ENCODE measurements at places on chromosomes 12 and 14. TPM values are rescaled to one million over a fixed set of nuclear protein-coding genes. Genes with fewer than 3 reads are reported as not detected.

- no peak for DNase-seq
- no peaks in the 10 kb centered on the region for H3K4me1 ChIP-seq
- H3K27ac ChIP-seq = 0 out of 2 replicates have a peak overlapping the region, but pooled peaks have one; percentile 9
Observed at GRCh38 chr12:1083151-1083888, 92.3 kb downstream of the ERC1 start.

DNA sequence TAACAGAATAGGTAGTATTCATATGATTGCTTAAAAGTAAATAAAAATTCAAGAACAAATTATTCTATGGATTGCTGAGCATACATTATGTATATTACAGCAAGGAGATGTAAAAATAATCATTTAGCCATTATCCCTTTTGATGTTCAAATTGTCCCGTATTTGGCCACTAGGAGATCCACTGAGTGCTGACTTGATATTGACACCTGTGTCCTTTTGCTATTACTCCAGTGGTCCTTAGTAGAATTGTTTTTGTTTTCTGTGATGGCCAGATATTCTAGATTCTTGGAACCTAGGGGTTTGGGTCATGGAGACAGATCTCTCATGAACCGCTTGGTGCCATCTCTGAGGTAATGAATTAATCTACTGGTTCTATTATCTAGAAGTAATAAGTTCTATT, 16.8 kb downstream of the ERO1A start:
- no peak overlapping the region for H3K4me3 ChIP-seq
- H3K27ac ChIP-seq = no peak overlapping the region
- DNase-seq = peak; percentile 41
- peaks cover 18% of the 10 kb centered on the region for H3K36me3 ChIP-seq
- H3K27me3 ChIP-seq = no peaks in the 10 kb centered on the region
- H3K4me1 ChIP-seq = no peaks in the 10 kb centered on the region

HOTAIR gene
- total RNA-seq = 9.2 TPM

- no peak overlapping the region for H3K27ac ChIP-seq
- no peak overlapping the region for H3K4me3 ChIP-seq
- no peaks in the 10 kb centered on the region for H3K36me3 ChIP-seq
- no peaks in the 10 kb centered on the region for H3K4me1 ChIP-seq
Observed at GRCh38 chr12:112413855-112414625, 4.6 kb upstream of the RPL6 start.

NRIP2 gene
- not detected for total RNA-seq

DNA sequence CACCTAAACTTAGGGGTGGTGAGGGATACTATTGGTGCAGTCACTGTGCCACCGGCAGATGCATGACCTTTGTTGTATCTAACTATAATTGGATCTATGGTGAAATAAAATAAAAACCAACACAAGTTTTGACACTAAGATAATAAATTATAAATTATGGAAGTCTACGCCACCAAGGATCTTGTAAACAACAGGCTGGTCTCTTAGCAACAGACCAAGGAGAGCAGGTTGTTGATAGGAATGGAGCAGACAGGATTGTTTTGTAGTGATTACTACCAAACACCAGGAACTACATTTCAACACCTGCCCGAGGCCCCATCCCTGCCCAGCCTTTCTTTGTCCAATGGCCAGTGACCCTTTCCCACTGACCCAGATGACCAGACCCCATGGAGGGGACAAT, 1178.0 kb downstream of the VRK1 start:
- no peaks in the 10 kb centered on the region for H3K36me3 ChIP-seq
- no peak for DNase-seq
- H3K27me3 ChIP-seq = no peaks in the 10 kb centered on the region
- H3K4me3 ChIP-seq = no peak overlapping the region
- H3K27ac ChIP-seq = no peak overlapping the region

DNA sequence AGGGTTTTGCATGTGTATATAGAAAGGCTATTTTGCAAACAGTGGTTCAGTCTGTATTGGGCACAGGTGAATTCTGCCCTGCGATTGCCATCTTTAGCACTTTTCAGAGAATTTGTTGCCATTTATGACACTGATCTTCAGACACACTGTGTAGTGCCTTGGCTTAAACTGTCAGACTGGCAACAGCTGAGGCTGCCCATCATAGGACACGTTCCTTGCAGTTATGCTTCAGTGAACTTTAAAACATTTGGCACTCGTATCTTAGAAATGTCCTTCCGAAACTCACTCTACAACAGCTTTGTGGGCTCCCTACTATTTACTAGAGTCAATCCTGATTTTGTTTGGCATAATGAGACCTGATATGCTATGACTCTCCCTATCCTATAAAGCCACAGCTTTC, 29.1 kb downstream of the AP5M1 start:
- no peaks in the 10 kb centered on the region for H3K27me3 ChIP-seq
- no peak overlapping the region for H3K27ac ChIP-seq
- no peaks in the 10 kb centered on the region for H3K36me3 ChIP-seq
- no peak for DNase-seq
- H3K4me3 ChIP-seq = no peak overlapping the region

HSPB8 gene
- 6.0 TPM for total RNA-seq

CLEC4D gene
- total RNA-seq = not detected

GRCh38 chr12:77325511-77326236, 260.3 kb upstream of the E2F7 start:
- DNase-seq = no peak
- no peaks in the 10 kb centered on the region for H3K4me1 ChIP-seq
- H3K27ac ChIP-seq = no peak overlapping the region
- no peak overlapping the region for H3K4me3 ChIP-seq
- no peaks in the 10 kb centered on the region for H3K36me3 ChIP-seq

- no peak overlapping the region for H3K4me3 ChIP-seq
- no peak for DNase-seq
- H3K27ac ChIP-seq = no peak overlapping the region
Observed at GRCh38 chr12:97639702-97640101, 177.1 kb downstream of the RMST start.

- H3K36me3 ChIP-seq = no peaks in the 10 kb centered on the region
- no peaks in the 10 kb centered on the region for H3K27me3 ChIP-seq
- no peak overlapping the region for H3K27ac ChIP-seq
- DNase-seq = no peak
Observed at GRCh38 chr14:54261283-54261682, 135.5 kb upstream of the CDKN3 start.

GRCh38 chr14:96191353-96191752, 13.3 kb upstream of the BDKRB2 start:
- H3K36me3 ChIP-seq = no peaks in the 10 kb centered on the region
- no peak for DNase-seq
- H3K27me3 ChIP-seq = no peaks in the 10 kb centered on the region
- H3K4me3 ChIP-seq = no peak overlapping the region
- peaks cover 16% of the 10 kb centered on the region for H3K4me1 ChIP-seq

DNA sequence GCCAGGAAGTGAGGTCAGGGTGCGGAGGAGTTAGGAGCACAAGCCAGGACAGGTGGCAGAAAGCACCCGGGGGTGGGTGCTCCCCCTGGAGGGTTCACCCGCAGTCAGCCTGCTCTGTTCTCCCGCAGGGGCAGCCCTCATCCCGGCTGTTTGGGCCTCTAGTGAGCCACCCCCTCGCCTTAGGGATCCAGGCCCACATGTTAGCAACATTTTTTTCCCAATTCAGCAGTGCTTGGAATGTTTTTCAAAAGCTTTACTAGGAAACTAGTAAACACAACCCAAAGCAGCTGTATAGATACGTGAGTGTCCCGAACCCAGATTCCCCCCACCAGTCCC, 28.5 kb upstream of the NXPH4 start:
- no peaks in the 10 kb centered on the region for H3K36me3 ChIP-seq
- H3K27ac ChIP-seq = no peak overlapping the region
- no peak overlapping the region for H3K4me3 ChIP-seq

DNA sequence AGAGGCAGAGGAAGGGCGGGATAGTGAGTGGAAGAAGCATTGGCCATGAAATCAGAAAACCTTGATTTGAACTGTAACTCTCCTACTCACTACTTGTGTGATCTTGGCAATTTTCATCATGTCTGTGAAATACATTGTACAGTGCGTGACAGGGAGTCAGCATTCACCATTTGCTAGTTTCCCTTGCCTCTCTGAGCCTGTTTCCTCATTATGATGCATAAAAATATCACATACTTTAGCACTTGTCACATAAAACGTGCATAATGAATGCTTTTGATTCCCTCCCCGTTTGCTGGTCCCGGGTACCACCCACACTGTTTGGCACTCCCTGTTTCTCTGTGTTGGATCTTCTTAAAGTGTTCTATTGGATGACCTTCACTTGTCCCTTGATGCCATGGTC, 101.1 kb upstream of the FRMD6 start:
- H3K4me1 ChIP-seq = peaks cover 61% of the 10 kb centered on the region
- H3K27me3 ChIP-seq = no peaks in the 10 kb centered on the region
- H3K4me3 ChIP-seq = no peak overlapping the region
- no peak for DNase-seq
- no peak overlapping the region for H3K27ac ChIP-seq
- H3K36me3 ChIP-seq = no peaks in the 10 kb centered on the region

DNA sequence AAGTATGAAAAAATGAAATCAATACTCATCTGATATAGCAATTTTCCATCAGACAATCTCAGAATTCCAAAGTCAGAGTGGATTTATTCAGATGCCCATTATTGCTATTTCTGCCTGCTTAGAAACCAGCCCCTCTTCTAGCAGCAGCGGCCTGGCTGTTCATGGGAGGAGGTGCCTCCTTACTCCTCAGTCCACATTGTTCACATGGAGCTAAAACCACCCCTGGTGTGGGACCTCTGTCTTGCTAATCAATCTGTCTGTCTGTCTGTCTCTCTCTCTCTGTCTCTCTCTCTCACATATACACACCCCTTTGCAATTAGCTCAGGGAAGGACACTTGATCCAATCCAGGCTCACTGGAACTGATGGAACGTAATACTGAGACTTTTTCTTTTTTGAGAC, 176.1 kb downstream of the APAF1 start:
- no peaks in the 10 kb centered on the region for H3K4me1 ChIP-seq
- no peak overlapping the region for H3K4me3 ChIP-seq
- no peak for DNase-seq
- no peak overlapping the region for H3K27ac ChIP-seq
- no peaks in the 10 kb centered on the region for H3K36me3 ChIP-seq

GRCh38 chr12:74509886-74510285, 27.7 kb upstream of the ATXN7L3B start:
- H3K4me3 ChIP-seq = no peak overlapping the region
- H3K36me3 ChIP-seq = no peaks in the 10 kb centered on the region
- H3K27ac ChIP-seq = no peak overlapping the region
- H3K4me1 ChIP-seq = no peaks in the 10 kb centered on the region

- no peaks in the 10 kb centered on the region for H3K4me1 ChIP-seq
- DNase-seq = no peak
- no peak overlapping the region for H3K27ac ChIP-seq
- no peak overlapping the region for H3K4me3 ChIP-seq
- H3K36me3 ChIP-seq = no peaks in the 10 kb centered on the region
- no peaks in the 10 kb centered on the region for H3K27me3 ChIP-seq
Observed at GRCh38 chr14:56273155-56273554, 154.9 kb downstream of the PELI2 start.

PRKD1 gene
- total RNA-seq = 0.78 TPM

PMCH gene
- not detected for total RNA-seq

INSM2 gene
- not detected for total RNA-seq

OR10G3 gene
- not detected for total RNA-seq

- no peak overlapping the region for H3K4me3 ChIP-seq
- H3K27ac ChIP-seq = no peak overlapping the region
- H3K4me1 ChIP-seq = no peaks in the 10 kb centered on the region
- no peak for DNase-seq
- no peaks in the 10 kb centered on the region for H3K36me3 ChIP-seq
Observed at GRCh38 chr12:10553148-10553547, 47.5 kb downstream of the EIF2S3B start.

TMEM132C gene
- not detected for total RNA-seq

TBC1D30 gene
- total RNA-seq = 9.0 TPM

KRT5 gene
- 134 TPM for total RNA-seq

- no peaks in the 10 kb centered on the region for H3K36me3 ChIP-seq
- no peak for DNase-seq
- no peak overlapping the region for H3K4me3 ChIP-seq
- H3K27me3 ChIP-seq = no peaks in the 10 kb centered on the region
- H3K4me1 ChIP-seq = no peaks in the 10 kb centered on the region
Observed at GRCh38 chr14:68722968-68723566, 69.8 kb downstream of the ZFP36L1 start.

TC2N gene
- total RNA-seq = 7.7 TPM

SYCP3 gene
- total RNA-seq = not detected

- no peaks in the 10 kb centered on the region for H3K36me3 ChIP-seq
- H3K27me3 ChIP-seq = no peaks in the 10 kb centered on the region
- no peak overlapping the region for H3K27ac ChIP-seq
- no peak for DNase-seq
- peaks cover 14% of the 10 kb centered on the region for H3K4me1 ChIP-seq
Observed at GRCh38 chr14:34075042-34075744, 124.3 kb upstream of the EGLN3 start.

DNA sequence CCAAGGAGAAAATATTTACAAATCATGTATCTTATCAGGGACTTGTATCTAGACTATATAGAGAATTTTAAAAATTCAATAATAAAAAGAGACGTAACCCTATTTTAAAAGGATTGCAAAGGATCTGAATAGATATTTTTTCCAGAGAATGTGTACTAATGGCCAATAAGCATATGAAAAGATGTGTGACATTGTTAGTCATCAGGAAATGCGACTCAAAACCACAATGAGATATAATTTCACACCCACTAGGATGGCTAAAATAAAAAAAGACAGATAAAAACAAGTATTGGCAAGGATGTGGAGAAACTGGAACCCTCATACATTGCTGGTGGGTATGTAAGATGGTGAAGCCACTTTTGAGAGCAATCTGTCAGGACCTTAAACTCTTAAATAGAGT, 141.9 kb upstream of the BMP4 start:
- no peaks in the 10 kb centered on the region for H3K27me3 ChIP-seq
- H3K36me3 ChIP-seq = no peaks in the 10 kb centered on the region
- no peak for DNase-seq
- no peak overlapping the region for H3K4me3 ChIP-seq
- H3K27ac ChIP-seq = no peak overlapping the region

ADAMTS20 gene
- total RNA-seq = 1.0 TPM

- H3K27me3 ChIP-seq = no peaks in the 10 kb centered on the region
- no peaks in the 10 kb centered on the region for H3K36me3 ChIP-seq
- no peak overlapping the region for H3K27ac ChIP-seq
Observed at GRCh38 chr12:1108276-1108675, 117.3 kb downstream of the ERC1 start.

GRCh38 chr12:2142068-2142467, 89.3 kb downstream of the CACNA1C start:
- no peaks in the 10 kb centered on the region for H3K4me1 ChIP-seq
- no peaks in the 10 kb centered on the region for H3K36me3 ChIP-seq
- DNase-seq = no peak
- peaks cover 99% of the 10 kb centered on the region for H3K27me3 ChIP-seq
- no peak overlapping the region for H3K4me3 ChIP-seq

GRCh38 chr14:31489691-31490090, 1.9 kb upstream of the GPR33 start:
- H3K4me3 ChIP-seq = no peak overlapping the region
- no peak for DNase-seq
- H3K27me3 ChIP-seq = no peaks in the 10 kb centered on the region
- H3K27ac ChIP-seq = no peak overlapping the region
- no peaks in the 10 kb centered on the region for H3K4me1 ChIP-seq
- no peaks in the 10 kb centered on the region for H3K36me3 ChIP-seq

DUSP6 gene
- 14.1 TPM for total RNA-seq

TMCC3 gene
- 19.9 TPM for total RNA-seq
